Cortex of kidney (tissue), 1 donor: ENCODE measurements at places on chromosomes 2 and 18.

DNA sequence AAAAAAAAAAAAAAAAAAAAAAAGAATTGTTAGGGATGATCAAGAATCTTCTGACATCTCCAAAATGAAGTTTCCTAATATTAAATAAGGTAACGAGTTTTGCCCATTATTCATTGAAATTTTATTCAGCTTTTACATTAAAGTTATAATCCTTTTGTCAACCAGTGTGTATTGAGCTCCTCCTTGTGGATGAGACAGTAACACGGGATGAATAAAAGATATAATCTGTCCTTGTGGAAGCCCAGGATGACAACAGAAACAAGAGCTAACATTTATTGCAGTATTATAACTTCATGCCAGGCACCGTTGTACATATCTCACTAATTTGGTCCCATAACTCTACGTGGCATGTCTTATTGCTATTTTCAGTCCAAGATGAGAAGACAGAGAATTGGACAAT, 33.4 kb upstream of the SERPINB7 start:
- no peak for DNase-seq

- DNase-seq: no peak
Observed at GRCh38 chr2:121903037-121903689, 147.7 kb downstream of the TSN start.

- DNase-seq: no peak
Observed at GRCh38 chr2:128439031-128439790, 120.5 kb upstream of the HS6ST1 start.

- DNase-seq: no peak
Observed at GRCh38 chr2:201860636-201861066, 54.3 kb downstream of the CDK15 start.

DNA sequence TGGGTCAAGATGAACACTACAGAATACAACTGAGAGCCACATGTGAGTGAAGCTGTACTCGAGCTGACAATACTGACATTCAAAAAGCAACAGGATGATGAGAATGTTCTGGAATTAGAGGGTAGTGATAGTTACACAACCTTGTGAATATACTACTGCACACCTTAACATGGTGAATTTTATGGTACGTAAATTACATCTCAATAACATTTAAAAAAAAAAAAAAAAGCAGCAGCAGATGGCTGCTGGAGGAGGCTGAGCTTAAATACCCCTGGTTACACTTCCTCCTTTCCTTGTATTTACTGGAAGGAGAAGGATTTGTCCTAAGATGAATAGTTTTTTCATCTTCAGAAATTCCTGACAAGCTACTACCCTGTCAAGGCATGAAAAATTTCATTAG, 45.5 kb upstream of the CYP1B1 start:
- no peak for DNase-seq

- DNase-seq: no peak
Observed at GRCh38 chr18:59674903-59675270, 22.3 kb downstream of the CCBE1 start.

GRCh38 chr2:147177071-147177857, 667.6 kb upstream of the ACVR2A start:
- no peak for DNase-seq

- no peak for DNase-seq
Observed at GRCh38 chr18:54278615-54279014, 9.3 kb downstream of the POLI start.

DNA sequence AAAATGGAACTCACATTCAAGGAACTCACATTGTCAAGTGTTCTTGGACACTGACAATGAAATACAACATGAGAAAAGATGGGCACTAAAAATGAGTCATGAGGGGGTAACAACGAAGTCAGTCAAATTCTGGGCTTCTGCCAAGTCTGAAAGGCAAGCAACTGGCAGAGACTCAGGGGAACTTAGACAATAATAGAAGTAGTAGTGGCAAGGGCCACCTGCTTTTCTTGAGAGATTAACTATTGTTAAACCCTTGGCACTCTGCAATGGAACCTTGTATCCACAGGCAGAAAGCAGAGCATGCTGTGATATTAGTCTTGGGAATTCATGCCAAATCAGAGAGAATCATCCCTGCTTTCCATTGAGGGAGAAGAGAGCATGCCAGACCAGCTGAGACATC, 382.6 kb upstream of the CDH2 start:
- DNase-seq: no peak

- no peak for DNase-seq
Observed at GRCh38 chr2:122145856-122146255, 390.4 kb downstream of the TSN start.

- no peak for DNase-seq
Observed at GRCh38 chr2:111251711-111252110, 131.0 kb downstream of the BCL2L11 start.

GRCh38 chr2:6866275-6866671, 566 bp upstream of the CMPK2 start:
- DNase-seq: no peak

GRCh38 chr2:129281791-129282530, 697.5 kb upstream of the RAB6C start:
- no peak for DNase-seq

DNA sequence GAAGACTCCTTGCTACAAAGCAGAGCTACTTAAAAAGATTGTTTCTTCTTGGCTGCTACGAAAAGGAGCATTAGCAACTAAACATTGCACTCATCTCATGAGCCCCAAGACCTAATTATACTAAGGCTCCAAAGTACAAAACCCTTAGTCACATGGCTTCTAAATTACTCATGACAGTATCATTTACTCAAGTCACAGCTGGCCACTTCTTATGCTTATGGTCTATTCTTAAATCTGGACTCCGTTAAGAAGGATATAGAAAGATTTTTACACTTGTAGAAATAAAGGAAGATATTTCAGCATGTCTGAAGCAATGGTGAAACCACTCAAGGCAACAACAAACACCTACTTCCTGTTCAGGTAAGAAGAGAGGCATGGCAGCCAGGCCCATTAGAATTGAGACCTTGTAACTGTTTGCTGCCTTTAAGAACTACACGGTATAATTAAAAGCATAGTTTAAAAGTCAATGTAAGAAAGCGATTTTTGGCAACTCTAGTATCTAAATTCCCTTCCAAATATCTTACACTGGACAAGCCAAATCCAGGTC, 12.7 kb downstream of the ANKRD44 start:
- DNase-seq: no peak

DNA sequence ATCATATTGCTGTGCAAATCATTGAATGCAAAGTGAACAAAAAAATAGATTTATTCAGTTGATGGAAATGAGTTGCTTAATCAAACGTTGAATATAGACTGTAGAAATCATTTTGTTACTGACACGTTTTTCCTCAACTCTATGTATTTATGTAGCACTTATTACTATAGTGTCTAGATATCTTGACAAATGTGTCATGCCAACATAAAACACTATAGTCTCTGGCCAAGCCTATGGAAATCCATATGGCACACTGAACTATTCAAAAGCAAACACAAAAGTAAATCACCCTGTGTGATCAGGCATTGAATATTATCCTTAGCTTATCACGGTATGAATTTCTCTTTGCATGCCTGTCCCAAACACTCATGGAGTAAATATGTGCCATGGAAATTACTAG, 131.3 kb downstream of the ZNF804A start:
- no peak for DNase-seq

DNA sequence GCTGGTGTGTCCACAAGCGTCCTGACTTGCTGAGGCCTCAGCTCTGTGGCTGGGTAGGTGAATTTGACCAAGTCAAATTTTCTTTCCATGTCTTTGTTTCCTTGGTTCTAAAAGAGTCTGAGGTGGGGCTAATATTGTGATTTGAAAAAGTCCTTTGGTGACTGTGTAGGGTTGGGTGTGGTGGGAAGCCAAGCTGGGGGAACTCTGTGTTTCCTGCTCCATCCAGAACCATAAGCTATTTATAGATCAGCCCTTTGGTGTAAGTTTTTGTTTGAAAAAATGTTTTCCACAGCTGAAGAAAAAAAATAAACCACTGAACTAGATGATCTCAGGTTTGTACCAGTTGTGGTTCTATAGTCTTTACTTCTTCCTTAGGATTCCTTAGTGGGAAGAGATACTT, 462.7 kb downstream of the TGIF1 start:
- no peak for DNase-seq

- DNase-seq: no peak
Observed at GRCh38 chr2:61911510-61911909, 6.0 kb downstream of the COMMD1 start.

DNA sequence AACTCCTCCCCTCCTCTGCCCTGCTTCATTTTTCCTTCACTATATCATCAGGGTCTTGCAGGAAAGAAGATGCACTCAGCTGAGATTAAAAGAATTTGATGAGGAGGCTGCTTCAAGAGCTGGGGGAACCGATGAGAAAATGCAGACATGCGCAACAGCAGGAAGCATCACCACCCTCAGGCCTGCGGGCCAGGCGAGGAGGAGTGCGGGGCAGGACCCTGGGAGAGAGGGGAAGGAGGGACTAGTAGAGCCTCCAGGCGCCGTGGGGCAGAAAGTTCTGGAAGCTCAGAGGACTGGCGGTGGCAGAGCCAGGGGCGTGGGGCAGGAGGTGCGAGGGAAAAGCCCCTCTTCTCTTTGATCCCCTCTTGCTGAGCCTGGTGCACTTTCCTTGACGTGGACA, 108.2 kb downstream of the CD226 start:
- no peak for DNase-seq

DNA sequence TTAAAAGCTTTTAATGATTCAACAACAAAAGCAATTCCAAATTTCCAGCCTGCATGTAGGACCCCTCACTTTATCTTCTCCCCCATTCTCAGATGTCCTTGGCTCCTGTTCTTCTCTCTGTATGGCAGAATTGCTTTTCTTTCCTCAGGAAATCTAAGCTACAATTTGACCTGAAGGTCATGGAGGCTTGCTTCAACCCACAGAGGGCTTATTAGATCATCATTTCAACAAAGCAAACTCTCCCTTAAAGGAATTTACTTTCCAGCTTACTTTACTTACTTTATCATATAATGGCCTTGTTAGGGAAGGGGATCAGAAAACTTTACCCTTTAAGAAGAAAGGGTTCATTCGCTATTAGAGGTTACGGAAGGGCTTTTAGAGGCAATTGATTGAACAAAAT, 211.5 kb downstream of the RAD51AP2 start:
- DNase-seq: no peak

DNA sequence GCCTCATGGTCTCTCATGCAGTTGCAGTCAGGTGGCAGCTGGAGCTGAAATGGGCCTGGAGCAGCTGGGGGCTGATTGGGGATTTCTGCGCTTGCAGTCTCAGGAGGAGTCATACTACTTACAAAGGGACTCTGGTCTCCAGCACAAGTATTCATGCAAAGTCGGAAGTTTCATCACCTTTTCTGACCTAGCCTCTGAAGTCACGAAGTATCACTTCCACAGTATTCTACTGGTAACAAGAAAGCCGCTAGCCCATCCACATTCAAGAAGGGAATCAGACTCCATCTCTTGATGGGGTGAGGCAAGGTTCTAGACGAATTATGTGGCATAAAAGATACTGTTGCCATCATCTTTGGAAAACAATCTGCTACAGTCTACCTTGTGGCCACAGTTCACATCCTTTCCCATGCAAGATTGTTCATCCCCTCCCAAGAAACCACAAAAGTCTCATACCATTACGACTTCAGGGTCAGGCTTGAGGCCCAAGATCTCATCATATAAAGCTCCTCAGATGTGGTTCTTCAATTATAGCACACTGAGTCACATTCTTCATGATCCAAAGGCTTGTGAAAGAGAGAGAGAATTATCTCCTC, 95.3 kb downstream of the SMC6 start:
- no peak for DNase-seq

DNA sequence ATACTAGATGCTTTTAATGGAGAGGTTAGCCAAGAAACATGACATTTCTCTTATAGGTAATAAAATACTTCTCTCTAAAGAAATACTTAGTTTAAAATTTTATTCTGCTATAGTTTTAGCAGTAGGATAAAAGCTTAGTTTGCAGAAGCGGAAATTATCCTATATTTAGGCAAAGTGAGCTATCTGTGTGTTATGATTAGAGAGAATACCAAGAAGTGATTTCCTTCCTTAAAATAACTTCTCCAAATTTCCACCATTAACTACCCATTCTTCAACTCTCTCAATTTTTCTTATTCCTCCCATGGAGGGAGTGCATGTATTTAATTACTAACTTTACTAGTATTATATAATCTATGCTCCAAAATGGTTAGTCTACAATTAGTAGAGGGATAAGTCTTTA, 15.8 kb upstream of the IL1RL1 start:
- DNase-seq: no peak

DNA sequence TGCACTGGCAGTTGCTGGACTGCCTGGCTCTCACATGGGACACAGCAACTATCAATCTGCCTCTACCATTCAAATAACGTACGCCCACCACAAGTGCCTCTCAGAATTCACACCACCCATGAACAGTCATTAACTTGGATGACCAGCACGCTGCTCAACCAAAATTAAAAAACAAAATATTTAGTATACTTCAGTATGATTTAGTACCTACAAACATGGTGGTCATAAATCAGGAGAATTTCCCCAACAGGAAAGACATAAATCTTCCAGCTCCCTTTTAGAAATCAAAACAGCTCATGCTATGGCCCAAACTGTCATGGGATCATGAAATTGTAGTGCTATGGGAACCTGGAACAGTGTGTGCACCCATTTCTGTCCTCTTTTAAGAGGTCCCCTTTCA, 317.4 kb upstream of the ETAA1 start:
- DNase-seq: no peak
